Anterior cingulate cortex (tissue), 58 donors: ENCODE measurements at places on chromosomes 1 and 21.
A peak's percentile ranks its signal among the peaks of the same experiment; 100 is the strongest.

DNA sequence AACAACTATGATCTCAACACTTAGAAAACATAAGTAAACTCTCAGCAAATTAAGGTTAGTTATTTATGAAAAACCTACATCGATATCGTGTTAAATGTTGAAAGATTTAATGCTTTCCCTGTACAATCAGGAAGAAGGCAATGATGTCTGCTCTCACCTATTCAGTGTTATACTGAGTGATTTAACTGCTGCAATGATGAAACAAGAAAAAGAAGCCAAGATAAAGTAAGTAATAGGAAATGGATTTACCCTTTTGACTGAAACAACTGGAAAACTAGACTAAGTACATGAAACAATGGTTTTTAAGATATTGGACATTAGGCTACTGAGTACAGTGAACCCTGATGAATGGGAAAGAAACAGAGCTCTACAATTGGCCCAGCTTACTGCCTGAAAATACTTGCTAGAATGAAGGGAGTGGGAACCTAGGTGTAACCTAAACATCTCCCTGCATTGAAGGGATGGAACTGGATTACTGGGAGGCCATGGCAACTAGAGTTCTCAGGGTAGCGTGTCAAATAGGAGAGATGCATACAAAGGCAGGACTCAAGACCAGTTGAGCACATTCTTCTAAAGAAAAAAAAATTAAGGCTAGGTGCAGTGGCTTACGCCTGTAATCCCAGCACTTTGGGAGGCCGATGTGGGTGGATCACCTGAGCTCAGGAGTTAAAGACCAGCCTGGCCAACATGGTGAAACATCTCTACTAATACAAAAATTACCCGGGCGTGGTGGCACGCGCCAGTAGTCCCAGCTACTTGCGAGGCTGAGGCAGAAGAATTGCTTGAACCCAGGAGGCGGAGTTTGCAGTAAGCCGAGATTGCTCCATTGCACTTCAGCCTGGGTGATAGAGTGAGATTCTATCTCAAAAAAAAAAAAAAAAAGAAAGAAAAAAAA is 37.3 kb downstream of the SNRPE start:
- DNase-seq = no peak

- DNase-seq = no peak
Observed at GRCh38 chr21:44938772-44939531, 877 bp upstream of the SLX9 start.

DNA sequence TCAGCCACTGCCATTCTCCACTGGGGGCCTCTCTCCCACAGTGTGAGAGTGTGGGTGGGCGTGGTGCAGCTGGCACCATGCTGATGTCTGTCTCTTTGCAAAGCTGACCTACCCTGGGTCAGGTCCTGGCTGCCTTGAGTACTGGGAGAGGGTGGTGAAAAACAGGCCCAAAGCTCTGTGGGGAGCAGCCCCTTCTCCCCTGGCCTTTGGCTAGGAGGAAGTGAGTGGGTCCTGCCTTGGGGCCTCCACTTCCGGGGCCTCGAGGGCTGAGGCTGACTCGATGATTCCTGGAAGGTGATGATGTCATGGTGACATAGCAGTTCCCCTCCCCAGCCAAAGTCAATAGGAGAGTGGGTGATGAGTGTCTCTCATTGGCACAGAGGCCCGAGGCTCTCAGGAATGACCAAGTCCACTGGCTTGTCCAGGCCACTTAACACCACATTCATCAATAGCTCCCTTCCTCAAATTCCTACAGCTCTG is 53.0 kb downstream of the IER5 start:
- DNase-seq = peak; percentile 21

DNA sequence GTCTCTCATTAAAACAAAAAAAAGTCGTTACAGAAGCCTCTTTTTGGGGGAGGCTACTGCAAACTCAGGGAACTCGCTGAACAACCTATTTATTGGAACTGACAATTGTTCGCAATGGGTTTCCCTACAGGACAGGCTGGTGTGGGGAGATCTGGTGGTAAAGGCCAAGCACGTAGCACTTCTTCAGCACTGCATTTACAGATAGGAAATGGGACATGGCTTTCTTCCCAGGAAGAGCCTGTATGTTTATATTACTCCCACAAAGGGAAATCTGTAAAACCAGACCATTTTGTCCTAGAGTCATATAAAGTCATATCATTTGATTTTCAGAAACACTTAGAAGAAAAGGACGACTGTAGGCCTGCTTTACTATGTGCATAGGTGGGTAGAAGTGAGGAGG is 38.8 kb upstream of the TBX15 start:
- DNase-seq = no peak

DNA sequence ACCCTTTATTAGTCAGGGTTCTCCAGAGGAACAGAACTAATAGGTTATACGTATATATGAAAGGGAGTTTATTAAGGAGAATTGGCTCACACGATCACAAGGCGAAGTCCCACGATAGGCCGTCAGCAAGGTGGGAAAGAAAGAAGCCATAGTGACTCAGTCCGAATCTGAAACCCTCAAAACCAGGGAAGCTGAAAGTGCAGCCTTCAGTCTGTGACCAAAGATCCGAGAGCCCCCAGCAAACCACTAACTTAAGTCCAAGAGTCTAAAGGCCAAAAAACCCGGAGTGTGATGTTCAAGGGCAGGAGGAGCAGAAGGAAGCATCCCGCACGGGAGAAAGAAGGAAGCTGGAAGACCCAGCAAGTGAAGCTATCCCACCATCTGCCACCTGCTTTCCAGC is 9.9 kb downstream of the IFNLR1 start:
- no peak for DNase-seq

GRCh38 chr1:183148599-183148998 is 37.5 kb upstream of the LAMC2 start:
- no peak for DNase-seq

DNA sequence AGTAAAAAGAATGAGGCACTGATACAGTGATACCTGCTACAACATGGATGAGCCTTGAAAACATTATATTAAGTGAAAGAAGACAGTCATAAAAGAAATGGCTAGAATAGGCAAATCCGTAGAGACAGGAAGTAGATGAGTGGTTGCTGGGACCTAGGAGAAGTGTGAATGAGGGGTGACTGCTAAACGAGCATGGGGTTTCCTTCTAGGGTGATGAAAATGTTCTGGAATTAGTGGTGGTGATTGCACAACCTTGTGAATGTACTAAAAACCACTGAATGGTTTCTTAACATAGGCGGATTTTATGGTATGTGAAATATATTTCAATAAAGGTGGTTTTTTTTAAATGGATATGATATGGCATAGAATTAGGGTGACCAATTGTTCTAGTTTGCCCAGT is 12.6 kb upstream of the SERINC2 start:
- no peak for DNase-seq

DNA sequence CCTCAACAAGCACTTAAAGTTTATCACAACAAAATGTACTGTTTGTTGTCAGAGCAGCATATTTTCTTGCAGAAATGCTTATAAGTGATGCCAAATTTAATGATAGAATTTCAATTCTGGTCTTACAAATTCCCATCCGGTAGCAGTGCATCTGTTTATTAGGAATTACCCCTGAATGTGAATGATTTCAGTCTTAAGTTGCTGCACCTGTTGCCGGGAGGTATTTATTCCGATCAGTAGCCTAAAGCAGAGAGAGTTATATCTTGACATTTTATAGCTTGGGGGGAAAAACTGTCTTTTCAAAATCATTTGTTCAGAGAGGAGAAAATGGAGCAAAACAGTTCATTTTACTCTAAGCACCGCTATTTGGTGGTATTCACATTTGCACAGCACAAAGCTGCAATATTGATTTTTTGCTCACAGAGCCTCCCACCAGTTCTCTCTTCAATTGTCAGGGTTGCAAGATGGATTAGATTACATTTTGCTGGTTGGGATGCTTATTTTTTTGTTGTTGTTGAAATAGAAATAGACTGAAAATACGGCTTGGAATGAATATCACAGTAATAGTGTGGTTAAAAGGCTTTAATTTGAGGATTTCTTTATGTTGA is 98.6 kb downstream of the ADGRL2 start:
- DNase-seq = no peak

GRCh38 chr1:22915231-22915630 is 57.4 kb downstream of the LACTBL1 start:
- DNase-seq = peak; percentile 14
